Stimulated activated CD4-positive, alpha-beta T cell treated with anti-CD3 and anti-CD28 coated beads, Interleukin-12 subunit alpha, Interleukin-12 subunit beta, amount 100 ng/mL, for 24 hours (primary cell): ENCODE measurements at places on chromosomes 16 and 17.

- no peak for DNase-seq
These were observed 3.5 kb downstream of the ATP2A3 start for GRCh38 chr17:3960764-3961163.

DNA sequence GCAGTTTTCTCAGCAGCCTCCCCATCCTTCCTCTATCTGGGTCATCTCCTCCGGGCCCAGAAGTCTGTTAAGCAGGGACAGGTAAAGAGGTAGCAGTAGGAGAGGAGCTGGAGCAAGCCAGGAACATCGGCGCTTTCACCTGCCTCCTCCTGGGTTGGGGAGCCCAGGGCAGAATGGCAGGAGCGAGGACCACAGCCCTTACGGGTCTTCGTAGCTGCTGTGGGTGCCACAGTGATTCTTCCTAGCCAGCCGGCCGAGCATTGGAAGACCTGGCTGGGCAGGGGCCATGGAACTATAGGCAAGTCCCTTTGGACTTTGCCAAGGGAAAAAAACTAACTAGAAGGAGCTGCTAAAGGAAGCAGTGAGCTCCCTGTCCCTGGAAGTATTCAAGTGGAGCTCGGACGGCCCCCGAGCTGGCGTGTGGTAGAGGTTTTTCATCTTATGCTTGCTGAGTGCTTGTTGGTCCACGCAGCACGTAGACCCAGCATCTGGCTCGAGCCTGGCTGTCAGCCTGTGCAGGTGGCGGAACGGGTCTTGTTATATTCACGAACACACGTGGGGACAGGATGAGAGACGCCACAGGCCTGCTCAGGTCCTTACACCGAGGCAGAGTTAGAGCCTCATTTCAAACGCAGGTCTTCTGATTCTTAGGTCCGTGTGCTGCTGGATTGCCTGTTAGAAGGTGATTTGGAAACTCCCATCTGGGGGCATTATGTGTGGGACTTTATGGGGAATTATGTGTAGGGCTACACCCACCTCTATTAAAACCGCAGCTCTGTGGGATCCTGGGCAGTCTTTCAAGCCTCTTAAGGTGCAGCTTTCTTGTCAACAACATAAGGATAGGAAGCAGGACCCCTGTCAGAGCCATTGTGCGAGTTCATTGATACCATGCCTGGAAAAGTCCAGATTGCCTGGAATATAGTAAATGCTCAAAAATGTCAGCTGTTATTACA is 54.8 kb downstream of the OR1D5 start:
- DNase-seq, result no peak

DNA sequence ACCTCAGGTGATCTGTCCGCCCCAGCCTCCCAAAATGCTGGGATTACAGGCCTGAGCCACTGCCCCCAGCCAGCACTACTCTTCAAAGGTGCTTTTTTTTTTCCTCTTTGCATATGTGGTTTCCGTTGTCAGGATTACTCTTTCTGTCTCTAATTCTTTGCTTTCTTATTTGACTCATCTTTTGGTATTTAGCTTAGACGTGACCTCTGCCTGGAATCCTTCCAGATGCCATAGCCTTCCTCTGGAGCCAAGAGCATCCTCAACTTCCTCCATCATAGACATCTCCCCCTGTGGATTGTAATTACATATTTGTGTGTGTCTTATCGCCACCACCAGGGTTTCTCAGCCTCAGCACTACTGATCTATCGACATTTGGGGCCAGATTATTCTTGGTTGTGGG is 84.4 kb upstream of the XYLT1 start:
- DNase-seq, result no peak

GRCh38 chr17:73308017-73308823 is 3.6 kb downstream of the CDC42EP4 start:
- DNase-seq, result no peak

DNA sequence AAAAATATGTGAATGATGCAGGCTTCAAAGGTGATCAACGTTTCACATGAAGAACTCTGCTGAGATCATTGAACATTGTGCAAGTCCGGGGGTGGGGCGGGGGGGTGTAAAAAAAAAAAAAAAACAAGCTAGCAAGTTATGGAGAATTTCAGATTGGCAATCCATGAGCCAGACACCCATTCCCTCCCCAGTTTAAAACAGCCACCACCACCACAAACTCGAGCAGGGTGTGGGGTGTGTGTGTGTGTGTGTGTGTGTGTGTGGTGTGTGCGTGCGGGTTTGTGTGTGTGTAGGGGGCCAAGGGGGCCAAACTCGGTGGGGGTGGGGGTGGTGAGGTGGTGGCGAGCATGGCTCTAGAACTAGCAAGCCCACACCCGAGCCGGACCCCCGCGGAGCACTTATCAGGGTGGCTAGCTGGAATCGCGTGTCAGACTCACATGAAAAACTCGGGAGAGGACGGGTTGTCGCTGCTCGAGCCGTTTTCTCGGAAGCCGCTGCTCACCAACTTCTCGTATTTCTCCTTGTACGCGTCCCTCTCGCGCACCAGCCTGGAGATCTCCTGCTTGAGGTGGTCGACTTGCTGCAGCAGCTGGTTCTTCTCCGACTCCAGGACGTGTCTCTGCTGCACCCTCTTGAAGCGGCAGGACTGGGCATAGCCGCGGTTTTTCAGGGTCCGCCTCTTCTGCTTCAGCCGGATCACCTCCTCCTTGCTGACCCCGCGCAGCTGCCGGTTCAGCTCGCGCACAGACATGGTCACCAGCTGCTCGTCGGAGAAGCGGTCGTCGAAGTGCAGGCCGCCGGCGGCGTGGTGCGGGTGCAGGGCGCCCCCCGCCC is 2.0 kb downstream of the MAF start:
- DNase-seq, result peak; percentile 17

- no peak for DNase-seq
These were observed 44.7 kb downstream of the COG7 start for GRCh38 chr16:23408242-23408822.

DNA sequence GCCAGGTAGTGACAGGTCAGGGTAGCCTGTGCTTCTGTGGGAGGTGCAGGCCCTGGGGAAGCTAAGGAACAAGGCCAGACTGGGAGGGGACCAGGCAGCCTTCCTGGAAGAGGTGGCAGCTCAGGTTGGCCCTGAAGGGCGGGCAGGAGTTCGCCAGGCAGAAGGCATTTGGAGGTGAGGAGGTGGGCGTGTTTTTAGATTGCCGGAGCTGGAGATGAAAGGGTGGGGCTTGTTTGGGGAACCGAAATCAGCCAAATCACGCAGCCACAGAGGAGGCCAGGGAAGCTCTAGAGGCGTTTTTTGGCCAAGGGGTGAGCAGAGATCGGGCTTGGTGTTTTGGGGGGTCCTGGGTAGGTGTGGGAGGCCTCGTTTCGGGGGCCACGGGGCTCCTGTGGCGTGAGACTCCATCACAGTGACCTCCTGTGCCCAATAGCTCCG is 7.6 kb downstream of the ADCY7 start:
- no peak for DNase-seq

DNA sequence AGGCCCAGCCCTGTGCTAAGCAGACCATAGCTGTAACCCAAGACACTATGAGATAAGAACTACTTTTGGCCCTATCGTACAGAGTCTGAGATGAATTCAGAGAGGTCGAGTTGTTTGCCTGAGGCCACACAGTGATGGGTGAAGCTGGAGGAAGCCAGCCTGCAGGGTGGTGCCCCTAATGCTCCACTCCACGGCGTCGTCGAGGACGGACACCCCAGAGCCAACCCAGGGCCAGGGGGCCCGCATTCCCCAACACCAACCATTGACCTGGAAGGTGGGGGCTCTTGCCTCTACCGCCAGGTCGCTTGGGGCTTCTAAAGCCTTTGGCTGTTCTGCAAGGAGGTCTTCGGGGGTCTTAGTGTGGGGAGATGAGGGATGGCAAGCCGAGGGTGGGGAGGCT is 84.1 kb downstream of the IRF8 start:
- DNase-seq, result no peak

- DNase-seq, result peak; percentile 41
These were observed 33.7 kb upstream of the KDM8 start for GRCh38 chr16:27169511-27170071.
